ENCODE measurements at places on chromosomes 16 and 17.

- no peak for DNase-seq
Measured at GRCh38 chr16:73228649-73229048, 180.7 kb upstream of the ZFHX3 start.

- no peak for DNase-seq
Measured at GRCh38 chr17:4718276-4718675, 7.8 kb downstream of the ARRB2 start.

- DNase-seq, result no peak
Measured at GRCh38 chr16:877242-878071, 76.9 kb upstream of the GNG13 start.

DNA sequence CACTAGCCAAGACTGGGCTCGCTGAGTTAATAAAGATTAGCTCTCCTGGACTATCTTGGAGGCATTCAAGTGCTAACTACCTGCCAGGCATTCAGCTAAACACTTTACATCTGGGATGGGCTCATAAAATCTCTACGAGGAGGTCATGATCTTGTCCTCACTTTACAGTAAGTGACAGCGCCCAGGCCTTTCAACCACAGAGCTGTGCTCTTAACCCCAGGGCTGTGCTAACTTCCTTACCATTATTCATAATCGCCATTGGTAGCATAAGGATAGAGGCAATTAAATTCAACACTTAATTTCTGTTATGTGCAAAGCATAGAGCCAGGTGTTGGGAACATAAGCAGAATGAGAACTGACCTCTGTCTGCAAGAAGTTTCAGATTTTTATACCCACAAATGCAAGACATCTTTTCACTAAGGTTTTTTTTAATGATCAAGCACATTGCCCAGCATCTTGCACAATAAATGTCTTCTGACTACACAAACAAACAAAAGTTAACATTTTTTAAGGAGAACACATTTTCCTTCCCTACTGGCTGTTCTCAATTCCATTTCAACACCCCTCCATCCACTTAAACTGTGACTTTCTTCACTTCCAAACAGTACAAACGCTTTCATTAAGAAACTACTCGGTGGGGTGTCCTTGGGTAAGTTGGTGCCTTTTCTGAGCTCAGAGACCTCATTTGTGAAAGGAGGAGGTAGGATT lies 172.3 kb downstream of the C16orf78 start:
- no peak for DNase-seq

DNA sequence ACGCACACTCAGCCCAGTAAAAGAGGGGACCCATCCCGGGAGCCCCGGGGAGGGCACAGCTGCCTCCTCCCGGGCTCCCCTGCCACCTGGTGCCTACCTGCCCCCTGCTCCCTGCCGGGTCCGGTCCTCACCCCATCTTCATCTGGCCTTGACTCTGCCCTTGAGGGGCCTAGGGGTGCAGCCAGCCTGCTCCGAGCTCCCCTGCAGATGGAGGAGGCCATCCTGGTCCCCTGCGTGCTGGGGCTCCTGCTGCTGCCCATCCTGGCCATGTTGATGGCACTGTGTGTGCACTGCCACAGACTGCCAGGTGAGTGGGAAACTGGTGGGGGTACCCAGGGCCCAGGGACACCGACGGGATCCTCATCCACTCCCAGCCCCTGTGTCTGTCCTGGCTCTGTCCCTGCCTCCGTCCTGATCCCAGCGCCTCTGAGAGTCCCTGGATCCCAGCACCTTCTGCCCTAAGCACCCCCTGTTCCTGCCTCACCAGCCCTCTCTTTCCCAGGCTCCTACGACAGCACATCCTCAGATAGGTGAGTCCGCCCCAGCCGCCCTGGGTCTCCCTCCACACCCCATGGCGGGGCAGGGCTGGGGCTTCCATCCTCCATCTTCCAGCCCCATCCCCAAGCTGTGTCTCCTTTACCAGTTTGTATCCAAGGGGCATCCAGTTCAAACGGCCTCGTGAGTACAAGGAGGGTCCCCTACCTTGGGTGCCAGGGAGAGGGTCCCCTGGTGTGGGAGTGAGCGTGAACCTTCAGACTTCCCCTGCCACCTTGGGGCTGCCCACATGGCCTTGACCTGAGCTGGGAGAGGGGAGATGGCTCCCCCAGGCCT lies 574 bp downstream of the LAT start:
- no peak for DNase-seq

DNA sequence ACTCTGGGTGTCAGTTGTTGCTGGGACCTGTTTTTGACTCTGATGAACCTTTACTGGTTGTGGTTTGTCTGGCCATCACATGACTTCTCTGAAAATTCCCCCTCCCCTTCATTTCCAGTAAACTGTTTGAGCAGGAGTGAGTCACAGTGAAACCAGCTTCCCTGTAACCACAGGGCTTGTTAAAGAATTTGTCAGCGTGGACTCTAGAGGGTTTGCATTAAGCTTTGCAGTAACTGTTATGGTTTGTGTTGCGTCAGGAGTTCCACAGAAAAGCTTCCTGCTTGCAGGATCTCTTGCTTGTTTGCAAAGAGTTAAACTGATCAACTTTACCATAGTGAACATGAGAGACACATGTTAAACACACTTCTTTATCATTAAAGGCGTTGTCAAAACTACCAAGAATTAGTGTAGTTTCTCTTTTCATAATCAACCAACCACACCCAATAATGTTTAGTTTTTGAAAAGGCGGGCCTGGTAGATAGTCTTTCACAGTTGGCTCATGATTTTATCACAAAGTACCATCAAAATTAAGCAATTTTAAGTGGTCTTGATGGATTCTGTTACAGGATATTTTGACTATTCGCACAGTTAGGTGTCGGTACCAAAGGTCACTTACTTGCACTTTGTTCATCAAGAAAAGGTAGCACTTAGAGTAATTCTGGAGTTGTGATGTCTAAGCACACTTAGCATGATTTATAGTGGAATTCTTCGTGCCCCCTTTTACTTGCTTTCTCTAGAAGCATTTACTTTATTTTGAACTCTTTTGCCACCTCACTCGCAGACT lies 79.3 kb downstream of the VMP1 start:
- DNase-seq, result peak; percentile 92

DNA sequence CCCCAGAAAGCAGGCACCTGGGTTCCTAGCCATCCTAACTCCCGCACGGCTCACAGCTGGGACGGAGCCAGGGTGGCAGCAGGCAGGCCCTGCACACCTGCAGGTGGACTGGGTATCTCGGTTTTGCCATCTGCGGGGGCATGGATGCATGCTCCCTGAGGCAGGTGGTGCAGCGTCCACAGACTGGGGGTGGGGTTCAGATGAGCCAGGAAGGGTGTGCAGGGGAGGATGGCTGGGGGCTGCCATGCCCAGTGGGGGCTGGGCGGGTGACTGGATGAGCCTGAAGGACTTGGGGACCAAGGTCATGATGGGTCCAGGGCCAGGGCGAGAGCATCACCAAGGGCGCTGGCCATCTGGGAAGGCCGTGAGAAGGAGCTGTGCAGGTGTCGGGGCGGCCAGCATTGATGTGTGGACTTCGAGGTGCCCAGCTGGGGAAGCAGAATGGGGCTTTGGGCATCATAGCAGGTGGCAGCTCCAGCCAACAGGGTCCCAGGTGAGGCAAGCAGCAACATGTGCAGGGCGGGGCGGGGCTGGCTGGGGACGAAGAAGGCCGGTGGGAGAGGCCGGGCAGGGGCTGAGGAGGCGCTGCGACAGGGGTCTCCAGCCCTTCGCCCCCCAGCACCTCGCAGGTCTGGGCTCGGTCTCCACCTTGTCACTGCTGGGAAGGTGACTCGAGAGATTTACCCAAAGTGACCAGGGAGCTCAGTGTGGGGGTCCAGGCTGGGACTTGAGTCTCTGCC lies 41.0 kb upstream of the ZNF469 start:
- no peak for DNase-seq

DNA sequence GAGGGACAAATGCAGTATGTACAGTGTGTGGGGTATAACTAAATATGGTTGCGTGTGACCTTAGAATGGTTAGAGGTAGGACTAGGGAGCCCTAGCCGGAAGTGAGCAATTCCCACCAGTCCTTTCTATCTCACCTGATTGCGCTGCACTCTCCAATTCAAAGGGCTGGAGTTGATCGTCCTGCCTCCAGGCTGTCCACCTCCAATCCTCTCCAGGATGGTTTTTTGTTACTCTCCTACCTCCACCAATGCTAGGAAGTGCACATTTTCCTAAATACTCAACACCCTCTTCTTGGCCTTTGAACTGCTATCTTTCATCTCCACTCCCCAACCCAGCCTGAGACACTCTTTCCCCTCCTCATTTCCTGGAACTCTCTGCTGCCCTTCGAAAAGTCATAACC lies 181.7 kb upstream of the ASIC2 start:
- DNase-seq, result no peak
